Ascending aorta (tissue), 2 donors: ENCODE measurements at places on chromosomes 1 and 21.

- DNase-seq, result no peak
Observed at GRCh38 chr1:52857443-52857842, 14.9 kb downstream of the ZYG11A start.

DNA sequence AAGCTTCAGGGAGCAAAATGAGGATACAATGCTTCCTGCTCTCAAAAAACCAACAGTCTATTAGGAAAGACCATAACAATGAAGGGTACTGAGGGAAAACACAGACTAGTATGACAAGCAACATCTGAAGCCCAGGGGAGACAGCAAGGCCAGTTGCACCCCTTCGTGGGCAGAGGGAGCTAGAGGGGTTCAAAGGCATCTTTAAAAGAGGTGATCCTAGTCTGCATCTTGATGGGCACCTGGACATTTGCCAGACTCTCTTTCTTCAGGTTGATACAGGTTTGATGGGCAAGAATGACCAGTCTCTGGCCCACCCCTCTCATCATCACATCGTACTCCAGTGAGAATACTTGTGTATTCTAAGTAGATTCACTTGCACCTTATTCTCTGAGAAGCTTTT lies 177.7 kb downstream of the VAV3 start:
- no peak for DNase-seq

GRCh38 chr1:11156963-11157362 lies 32.2 kb upstream of the ANGPTL7 start:
- DNase-seq, result no peak

GRCh38 chr1:53110370-53111072 lies 31.9 kb downstream of the SLC1A7 start:
- DNase-seq, result no peak

GRCh38 chr1:197355248-197355995 lies 87.4 kb downstream of the CRB1 start:
- DNase-seq, result no peak

GRCh38 chr1:180228648-180229482 lies 1.2 kb upstream of the LHX4 start:
- no peak for DNase-seq

- DNase-seq, result no peak
Observed at GRCh38 chr1:55052221-55053142, 13.1 kb downstream of the PCSK9 start.

GRCh38 chr1:119869995-119870394 lies 26.3 kb downstream of the ADAM30 start:
- DNase-seq, result no peak

- no peak for DNase-seq
Observed at GRCh38 chr1:149848340-149849110, 50.8 kb upstream of the BOLA1 start.

GRCh38 chr1:160750608-160751007 lies 11.6 kb downstream of the SLAMF7 start:
- no peak for DNase-seq

DNA sequence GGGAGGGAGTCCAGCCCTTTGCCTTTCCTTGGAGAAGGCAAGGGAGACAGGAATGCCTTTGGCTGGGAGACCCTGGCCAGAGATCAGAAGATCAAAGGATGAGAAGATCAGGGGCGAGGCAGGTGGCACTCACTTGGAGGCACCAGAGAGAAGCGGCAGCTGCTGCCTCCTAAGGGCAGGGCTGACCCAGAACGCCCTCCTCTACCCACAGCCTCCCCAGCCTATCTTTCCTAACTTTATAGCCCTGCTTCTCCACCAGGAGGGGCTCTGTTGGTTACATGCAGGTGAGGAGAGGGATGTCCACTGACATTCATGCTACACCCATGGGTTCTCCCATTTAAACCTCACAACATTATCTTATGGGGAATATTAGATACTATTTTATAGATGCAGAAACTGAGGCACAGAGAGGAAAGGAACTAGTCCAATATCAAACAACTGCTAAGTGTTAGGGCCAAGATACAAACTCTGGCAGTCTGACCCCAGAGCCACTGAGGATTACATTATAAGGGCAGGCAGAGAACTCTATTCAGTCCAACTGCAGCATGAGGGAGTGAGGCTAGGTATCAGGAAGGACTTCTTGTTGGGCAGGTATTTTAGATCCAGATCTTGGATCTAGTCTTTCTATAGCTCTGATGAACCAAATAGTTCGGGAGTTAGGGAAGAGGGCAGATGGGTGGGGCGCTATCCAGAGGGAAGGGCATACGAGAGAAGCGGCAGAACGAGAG lies 19.9 kb downstream of the LGR6 start:
- DNase-seq, result no peak

GRCh38 chr1:209587789-209588188 lies 4.3 kb downstream of the CAMK1G start:
- no peak for DNase-seq

DNA sequence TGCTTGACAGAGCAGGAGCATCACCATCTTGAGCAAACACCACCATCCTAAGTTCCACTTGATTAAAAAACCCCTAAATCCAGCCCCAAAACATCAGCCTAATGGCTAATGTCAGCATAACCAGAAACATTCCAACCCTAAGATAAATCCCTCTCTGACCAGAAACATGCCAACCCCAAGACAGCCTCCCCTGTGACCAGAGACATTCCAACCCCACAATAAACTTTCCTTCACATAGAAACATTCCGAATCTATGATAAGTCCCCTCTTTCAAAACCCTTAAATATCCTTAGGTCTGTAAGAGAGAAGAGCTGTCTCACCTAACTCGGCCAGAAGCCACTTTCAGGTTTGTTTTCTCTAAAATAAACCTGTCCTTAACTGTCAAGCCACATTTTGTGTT lies 17.4 kb upstream of the SLC2A5 start:
- no peak for DNase-seq

DNA sequence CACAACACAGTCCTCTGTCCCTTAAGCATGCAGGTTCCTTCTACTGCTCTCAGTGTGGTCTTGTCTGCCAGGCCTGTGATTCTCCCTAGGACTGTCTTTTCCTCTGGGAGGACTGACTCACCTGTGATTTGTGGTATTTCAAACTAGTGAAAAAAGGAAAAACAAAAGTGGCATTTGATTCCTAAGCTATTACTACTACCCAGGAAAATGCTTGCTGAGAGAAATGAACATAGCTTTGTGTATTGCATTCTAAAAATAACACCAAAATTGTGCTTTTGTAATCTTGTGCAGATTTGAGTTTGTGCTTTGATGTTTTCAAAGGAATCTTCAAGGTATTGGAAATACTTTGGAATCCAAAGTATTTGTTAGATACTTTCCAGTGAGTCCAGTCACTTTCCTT lies 57.0 kb downstream of the GPR161 start:
- DNase-seq, result no peak

DNA sequence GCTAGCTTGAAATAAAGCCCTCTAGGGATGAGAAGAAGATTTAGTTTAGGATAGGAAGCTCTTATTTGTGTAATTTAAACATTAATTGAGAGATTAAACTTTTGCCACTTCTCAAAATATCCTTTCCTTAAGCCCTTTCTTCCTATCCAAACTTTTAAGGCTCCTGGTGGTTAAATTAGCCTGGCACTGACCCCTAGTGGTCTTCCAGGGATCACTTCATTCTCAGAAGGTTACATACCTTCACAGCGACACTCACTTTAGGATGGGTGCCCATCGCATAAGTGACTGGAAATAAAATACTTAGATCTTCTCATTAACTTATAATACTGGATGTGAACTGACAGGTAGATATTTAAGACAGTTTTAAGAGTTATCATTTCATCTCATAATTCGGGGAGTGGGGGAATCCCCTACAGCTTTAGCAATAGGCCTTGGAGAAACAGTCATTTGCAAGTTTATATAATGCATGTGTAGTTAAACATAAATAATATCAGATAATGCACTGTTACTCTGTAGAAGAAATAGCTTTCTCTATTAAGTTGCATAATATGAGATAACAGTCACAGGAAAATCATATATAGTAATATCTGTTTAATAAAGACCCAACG lies 7.4 kb downstream of the LHX9 start:
- DNase-seq, result no peak
